ENCODE measurements at places on chromosomes 6 and 20. TPM values are rescaled to one million over a fixed set of nuclear protein-coding genes. Genes with fewer than 3 reads are reported as not detected.

- no peak for DNase-seq
- no peaks in the 10 kb centered on the region for H3K27me3 ChIP-seq
- H3K4me1 ChIP-seq = no peaks in the 10 kb centered on the region
- no peak overlapping the region for H3K27ac ChIP-seq
- no peak overlapping the region for H3K4me3 ChIP-seq
Measured at GRCh38 chr6:9095729-9096128, 660.4 kb upstream of the SLC35B3 start.

DNA sequence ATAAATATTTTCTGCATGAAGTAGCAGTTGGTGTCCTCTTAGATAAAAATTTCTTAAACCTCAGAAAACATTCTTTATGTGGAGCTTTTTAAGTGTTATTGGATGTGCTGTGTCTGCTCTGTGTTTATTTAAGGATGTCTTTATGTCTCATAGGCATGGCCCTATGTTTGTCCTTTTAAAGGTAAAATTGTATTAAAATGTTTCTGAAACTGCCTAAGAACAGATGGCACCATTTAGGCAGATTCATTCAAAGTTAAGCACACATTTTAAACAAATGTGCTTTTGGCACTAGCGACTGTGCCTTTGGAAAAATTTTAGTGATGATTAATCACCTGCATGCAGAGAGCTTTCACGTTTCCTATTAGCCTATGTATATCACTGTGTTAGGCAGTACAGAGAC, 125.2 kb downstream of the KIF6 start:
- no peak overlapping the region for H3K27ac ChIP-seq
- H3K4me3 ChIP-seq = no peak overlapping the region
- no peaks in the 10 kb centered on the region for H3K27me3 ChIP-seq
- DNase-seq = no peak
- no peaks in the 10 kb centered on the region for H3K36me3 ChIP-seq

The RBM24 gene
- total RNA-seq = 15.0 TPM

The ZC2HC1B gene
- total RNA-seq = not detected

DNA sequence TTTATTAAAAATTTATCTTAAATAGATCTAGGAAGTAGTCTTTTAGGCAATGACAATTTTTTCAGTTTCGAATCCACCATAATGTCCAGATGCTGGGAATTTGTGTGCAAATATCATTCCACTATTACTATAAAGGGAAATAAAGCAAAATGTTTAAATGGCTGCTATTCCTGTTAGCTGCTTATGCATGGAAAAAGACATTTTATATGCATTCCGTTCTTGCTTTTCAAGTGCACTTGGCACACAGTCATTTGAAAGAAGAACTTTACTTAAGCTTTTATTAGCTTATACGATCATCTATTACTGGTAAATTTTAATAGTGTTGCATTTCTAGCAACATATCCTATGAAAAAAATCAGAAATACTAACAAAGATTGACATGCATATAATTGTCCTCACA, 42.0 kb downstream of the PRL start:
- no peak overlapping the region for H3K27ac ChIP-seq
- no peaks in the 10 kb centered on the region for H3K27me3 ChIP-seq
- no peaks in the 10 kb centered on the region for H3K36me3 ChIP-seq
- H3K4me1 ChIP-seq = no peaks in the 10 kb centered on the region
- no peak for DNase-seq

- no peak for DNase-seq
- no peaks in the 10 kb centered on the region for H3K4me1 ChIP-seq
- H3K27me3 ChIP-seq = no peaks in the 10 kb centered on the region
- no peak overlapping the region for H3K27ac ChIP-seq
Measured at GRCh38 chr6:22091424-22091948, 205.3 kb downstream of the PRL start.

DNA sequence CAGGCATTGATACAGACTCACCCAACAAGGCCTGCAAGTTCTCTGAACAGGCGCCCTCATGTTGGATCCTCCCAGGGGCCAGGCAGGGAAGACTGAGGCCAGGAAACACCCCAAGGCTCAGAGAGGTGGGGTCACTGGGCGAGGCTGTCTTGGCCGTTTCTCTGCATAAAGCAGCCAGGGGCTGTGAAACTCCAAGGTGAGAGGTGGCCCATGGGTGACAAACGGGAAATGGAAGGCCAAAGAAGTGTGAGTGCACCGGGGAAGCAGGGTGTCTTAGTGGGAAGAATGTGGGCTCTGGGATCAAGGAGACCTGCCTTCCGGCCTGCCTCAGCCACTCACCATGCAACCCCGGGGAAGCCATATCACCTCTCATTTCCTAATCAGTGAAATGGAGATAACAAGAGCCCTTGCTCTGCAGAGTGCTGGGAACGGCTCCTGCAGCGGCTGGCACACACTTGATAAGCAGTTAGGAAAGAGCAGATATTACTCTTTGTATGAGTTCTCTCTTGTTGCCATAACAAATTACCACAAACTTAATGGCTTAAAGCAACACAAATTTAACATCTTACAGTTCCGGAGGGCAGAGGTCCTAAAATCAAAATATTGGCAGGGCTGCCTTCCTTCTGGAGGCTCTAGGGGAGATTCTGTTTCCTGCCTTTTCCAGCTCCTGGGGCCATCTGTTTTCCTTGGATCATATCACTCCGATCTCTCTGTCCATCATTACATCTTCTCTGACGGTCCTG, 168.6 kb downstream of the NFATC2 start:
- H3K27ac ChIP-seq = no peak overlapping the region
- H3K36me3 ChIP-seq = no peaks in the 10 kb centered on the region
- H3K27me3 ChIP-seq = no peaks in the 10 kb centered on the region
- no peak for DNase-seq

DNA sequence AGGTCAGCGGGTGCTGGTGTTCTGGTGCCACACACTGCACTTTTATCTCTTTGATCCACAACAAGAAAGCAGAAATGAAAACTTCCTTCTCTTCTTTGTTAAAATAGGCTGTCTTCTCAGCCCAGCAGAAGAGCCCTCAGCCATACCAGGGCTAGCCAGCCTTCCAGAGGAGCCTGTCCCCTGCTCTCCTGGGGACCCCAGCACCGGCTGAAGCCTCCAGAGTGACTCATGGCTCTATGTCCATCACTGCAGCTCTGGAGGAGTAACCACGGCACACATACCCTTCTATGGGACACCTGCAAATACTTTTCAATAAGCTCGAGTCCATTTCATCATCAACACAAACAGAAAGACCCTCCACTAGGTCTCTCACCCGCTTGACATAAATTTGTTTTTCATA, 135.6 kb upstream of the CST7 start:
- no peaks in the 10 kb centered on the region for H3K27me3 ChIP-seq
- H3K36me3 ChIP-seq = no peaks in the 10 kb centered on the region
- H3K4me3 ChIP-seq = no peak overlapping the region

The GRM4 gene
- total RNA-seq = not detected

GRCh38 chr6:139903411-139904157, 529.1 kb upstream of the CITED2 start:
- no peak overlapping the region for H3K27ac ChIP-seq
- H3K36me3 ChIP-seq = no peaks in the 10 kb centered on the region
- no peaks in the 10 kb centered on the region for H3K4me1 ChIP-seq
- no peak for DNase-seq
- H3K4me3 ChIP-seq = no peak overlapping the region
- no peaks in the 10 kb centered on the region for H3K27me3 ChIP-seq

GRCh38 chr6:47141171-47141570, 99.0 kb upstream of the ADGRF1 start:
- no peak overlapping the region for H3K4me3 ChIP-seq
- no peaks in the 10 kb centered on the region for H3K27me3 ChIP-seq
- no peaks in the 10 kb centered on the region for H3K4me1 ChIP-seq
- no peak overlapping the region for H3K27ac ChIP-seq
- H3K36me3 ChIP-seq = no peaks in the 10 kb centered on the region
- DNase-seq = no peak
